ENCODE measurements at places on chromosomes 3 and 15.

- DNase-seq, result no peak
Observed at GRCh38 chr3:53791317-53791716, 54.9 kb downstream of the CHDH start.

- no peak for DNase-seq
Observed at GRCh38 chr15:51089041-51089440, 5.7 kb downstream of the TNFAIP8L3 start.

- no peak for DNase-seq
Observed at GRCh38 chr3:45842851-45843625, 1.1 kb upstream of the LZTFL1 start.

- no peak for DNase-seq
Observed at GRCh38 chr3:61679026-61679425, 117.7 kb downstream of the PTPRG start.

- DNase-seq, result no peak
Observed at GRCh38 chr3:71672340-71672739, 52.9 kb downstream of the EIF4E3 start.

DNA sequence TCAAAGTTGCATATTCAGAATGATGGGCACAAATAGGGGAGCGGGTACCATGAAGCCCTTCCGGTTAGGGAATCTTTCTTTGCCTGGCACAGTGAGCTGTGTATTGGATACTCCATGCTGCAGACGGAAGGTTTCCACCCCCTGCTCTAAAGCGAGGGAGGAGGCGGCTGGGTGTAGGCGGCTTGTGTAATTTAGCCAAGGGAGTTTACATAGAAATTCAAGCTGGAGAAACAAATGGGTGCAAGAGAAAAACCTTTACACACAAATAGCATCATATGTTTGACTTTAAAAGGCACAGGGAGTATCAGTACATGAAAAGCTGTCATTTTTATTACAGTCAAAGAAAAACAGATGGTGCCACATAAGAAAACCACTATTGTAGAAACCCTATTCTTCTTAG, 59.3 kb upstream of the ADCY5 start:
- DNase-seq, result no peak

DNA sequence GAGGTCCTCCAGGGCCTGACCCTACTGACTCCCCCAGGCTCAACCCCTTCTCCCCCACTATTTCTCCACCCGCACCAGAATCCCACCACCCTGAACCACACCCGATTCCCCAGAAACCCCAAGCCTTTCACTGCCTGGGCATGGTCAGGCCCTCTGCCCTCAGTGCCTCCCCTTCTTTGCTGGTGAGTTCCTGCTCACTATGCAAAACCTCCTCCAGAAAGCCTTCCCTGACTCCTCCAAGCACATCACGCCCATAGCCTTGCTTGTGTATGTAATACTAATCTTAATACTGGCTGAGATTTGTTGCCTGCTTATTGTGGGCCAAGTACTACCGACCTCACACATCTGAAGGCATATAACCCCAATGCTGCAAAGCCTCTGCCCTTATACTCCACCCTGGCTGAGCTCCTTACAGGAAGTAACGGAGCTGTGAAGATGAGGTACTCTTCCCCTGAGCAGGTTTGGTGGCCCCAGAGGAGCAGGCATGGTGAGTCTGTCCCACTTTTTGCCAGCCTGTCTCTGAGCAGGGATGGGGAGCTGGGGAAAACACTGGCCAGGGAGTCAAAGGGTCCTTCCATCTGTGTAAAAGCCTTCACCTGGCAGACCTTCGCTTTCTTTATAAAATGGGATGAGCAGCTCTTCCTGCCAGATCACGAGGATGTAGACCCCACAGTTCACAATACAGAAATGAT, 9.5 kb downstream of the RAB6B start:
- no peak for DNase-seq

DNA sequence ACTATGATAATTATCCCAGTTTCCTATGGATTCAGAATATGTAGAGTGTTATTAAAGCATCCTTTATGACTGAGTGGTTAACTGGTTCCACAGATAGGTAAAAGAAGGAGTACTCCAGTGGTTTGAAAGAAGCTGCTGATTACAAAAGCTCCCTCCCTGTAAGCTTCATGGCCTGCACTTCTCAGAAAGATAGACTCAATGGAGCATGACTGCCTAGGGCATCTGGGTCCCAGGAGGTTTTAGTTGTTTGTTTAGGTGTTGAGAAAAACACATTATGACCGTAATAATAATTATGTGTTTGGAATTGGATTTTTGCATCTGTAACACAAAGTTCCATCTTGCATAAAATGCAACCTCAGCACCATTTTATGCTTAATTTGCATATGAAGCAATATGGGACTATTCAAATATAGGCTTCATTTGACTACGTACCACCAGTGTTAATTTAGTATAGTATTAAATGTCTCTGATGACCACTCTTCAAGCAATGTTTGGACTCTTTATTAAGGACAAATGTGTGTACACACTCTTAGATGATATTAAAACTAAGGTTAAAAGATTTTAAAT, 121.1 kb downstream of the ROBO2 start:
- no peak for DNase-seq

DNA sequence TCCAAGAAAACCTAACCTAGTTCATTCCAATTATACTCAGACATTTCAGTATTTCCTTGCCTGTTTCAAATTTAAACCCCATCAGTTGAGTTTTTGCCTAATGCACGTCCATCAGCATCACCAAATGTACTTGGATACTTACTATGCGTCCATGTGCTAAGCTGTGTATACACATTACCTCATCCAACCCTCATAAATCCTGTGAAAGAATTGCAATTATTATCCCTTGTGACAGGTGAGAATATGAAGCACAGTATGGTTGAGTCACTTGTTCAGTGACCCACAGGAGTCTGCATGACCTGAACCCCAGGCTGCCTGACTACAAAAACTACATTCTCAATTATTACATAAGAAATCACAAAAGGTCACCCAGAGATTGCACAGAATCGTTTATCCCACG, 2.5 kb downstream of the OR5K2 start:
- no peak for DNase-seq

GRCh38 chr3:105812194-105812586, 56.6 kb downstream of the CBLB start:
- DNase-seq, result no peak

GRCh38 chr15:75416584-75416983, 34.9 kb downstream of the SIN3A start:
- DNase-seq, result no peak

DNA sequence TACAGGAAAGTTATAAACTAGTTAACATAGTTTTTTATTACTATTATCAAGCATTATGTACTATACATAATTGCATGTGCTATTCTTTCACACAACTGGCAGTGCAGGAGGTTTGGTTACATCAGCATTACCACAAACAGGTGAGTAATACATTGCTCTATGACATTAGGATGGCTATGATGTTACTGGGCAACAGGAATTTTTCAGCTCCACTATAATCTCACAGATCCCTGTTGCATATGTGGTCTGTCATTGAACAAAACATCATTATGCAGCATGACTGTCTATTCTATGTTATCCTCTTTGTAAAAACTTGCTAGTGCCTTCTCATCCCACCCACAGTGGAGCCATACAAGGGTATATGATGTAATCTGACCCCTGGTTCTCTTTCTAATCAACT, 36.5 kb upstream of the PDZRN3 start:
- no peak for DNase-seq

All from stimulated activated CD4-positive, alpha-beta T cell treated with anti-CD3 and anti-CD28 coated beads, Interleukin-4, amount 100 ng/mL, for 4 hours (primary cell).